Activated naive CD4-positive, alpha-beta T cell (primary cell): ENCODE measurements at places on chromosomes 11 and 22.

DNA sequence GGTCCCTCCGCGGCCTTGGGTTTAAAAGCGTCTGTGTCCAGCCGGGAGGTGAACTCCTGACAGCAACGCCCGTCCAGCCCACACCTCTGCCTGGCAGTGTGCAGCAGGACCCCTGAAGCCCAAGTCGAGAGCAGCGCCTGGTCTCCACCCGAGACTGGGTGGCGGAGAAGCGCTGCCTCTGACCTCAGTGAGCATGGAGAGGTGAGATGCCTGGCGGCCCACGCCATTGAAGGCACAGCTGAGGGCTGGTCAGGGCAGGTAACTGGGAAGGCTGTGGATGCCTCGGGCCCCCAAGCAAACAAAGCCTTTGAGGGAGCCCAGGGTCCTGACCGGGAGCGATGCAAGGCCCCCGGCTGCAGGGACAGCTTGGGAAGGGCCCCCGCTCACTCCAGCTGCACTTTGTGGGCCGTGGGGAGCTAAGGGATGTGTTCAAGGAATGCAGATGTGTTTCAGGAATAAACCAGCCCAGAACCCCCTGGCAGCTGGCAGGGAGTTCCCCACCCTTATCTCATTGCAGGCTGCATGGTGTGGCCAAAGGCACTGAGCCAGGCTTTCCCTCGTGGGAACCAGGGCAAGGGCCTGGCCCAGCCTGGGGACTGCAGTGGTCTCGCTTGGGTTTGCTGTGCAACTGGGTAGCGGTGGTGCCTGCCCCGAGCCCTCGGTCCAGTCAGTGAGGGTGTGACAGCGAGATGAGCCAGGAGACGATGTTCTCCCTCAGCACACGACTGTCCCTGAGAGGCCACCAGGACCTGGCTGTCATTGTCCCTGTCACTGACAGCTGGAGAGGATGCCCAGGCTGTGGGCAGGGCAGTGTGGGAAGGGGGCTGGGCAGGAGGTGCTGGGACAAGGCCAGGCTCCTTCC is 92.5 kb downstream of the WNT7B start:
- DNase-seq: no peak

- DNase-seq: no peak
Measured at GRCh38 chr22:23787600-23787896, 782 bp downstream of the SMARCB1 start.

GRCh38 chr22:49301398-49302149 is 526.1 kb downstream of the BRD1 start:
- no peak for DNase-seq

DNA sequence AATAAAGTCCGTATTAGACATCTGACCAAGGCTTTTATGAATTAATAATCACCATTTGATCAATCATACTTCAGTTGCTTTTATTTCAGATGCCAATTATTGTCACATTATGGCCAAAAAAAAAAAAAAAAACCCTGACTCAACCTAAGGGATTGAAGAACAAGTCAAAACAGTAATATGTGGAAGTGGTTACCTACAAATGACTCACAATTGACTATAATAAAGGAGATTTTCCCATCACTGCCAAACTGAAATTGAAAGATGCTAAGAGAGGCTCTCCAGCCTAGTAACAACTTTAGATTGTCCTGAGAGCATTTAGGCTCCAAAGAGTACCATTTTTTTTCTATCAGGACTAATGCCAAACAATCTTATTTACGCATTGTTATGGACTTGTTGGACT is 35.2 kb downstream of the SOX6 start:
- no peak for DNase-seq

DNA sequence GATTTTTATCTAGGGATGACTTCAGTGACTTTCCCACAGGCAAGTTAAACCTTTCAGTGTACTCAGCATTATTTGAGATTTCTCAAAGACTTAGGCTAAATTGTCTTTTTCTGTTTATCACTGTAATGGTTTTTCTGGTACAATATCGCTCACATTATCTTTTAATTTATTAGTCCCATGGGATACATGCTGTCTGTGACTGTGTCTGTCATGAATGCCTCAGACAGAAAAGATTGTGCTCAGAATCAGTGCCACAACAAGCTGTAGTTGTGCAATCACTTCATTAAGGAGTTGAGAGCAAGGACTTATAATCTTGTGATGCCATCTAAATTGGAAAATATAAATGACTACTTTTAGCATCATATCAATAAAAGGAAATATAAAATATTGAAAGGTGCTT is 2374.2 kb upstream of the RAG2 start:
- no peak for DNase-seq

GRCh38 chr11:34576331-34576730 is 44.6 kb upstream of the EHF start:
- no peak for DNase-seq

- DNase-seq: no peak
Measured at GRCh38 chr11:548700-549603, 11.6 kb downstream of the LMNTD2 start.

- no peak for DNase-seq
Measured at GRCh38 chr11:73141031-73141308, 1.1 kb downstream of the FCHSD2 start.

DNA sequence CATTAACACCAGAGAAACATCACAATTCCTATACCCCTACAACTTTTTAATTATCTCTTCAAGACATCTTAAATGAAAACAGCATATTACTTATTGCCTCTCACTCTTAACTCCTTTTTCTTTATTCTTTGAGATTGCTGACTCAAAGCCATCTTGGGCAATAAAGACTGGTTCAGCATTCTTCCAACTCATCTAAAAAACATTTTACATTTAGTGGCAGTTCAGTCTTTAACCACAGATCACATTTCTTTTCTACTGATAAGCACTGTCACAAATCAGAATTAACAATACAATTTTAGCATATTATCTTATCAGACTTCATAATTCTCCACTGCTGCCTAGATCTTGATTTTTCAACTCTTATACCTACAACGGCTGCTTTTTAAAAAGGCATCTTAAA is 34.0 kb downstream of the SIK3 start:
- DNase-seq: no peak

DNA sequence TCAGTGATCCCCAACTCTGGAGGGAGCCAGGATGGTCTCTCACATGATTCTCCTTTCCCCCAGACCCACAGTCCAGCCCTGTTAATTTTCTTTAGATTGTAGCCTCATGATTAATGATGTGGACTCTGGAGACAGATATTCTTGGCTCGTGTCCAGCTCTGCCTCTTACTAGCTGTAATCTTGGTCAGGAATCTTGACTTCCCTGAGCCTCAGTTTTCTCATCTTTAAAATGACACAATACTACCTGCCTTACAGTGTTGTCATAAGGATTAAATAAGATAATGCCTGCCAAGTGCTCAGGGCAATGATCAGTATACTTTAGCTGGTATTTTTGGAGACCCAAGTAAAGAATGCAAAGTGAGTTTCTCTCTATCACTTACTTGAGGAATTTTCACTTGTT is 60.0 kb downstream of the SPECC1L start:
- no peak for DNase-seq

DNA sequence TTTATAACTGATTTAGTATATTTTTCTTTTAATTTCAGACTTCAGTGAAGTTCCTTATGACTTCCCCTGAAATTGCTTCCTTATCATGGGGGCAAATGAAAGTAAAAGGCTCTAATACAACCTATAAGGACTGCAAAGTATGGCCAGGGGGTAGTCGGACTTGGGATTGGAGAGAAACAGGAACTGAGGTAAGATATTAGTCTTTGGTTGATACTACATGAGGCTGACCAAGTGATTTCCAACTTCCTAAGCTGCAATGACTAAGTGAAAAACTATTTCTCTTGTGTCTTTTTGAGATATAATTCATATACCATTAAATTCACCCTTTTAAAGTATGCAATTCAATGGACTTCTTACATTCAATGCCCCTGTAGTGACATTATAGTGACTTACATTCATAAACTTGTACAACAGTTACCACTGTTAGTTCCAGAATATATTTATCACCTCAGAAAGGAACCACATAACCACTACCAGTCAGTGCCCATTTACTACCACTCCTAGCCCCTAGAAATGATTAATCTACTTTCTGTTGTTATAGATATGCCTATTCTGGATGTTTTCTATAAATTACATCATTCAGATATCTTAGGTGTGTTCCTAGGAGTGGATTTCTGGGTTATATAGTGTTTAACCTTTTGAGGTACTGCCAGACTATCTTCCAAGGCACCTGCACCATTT is 21.6 kb downstream of the AAMDC start:
- DNase-seq: no peak

DNA sequence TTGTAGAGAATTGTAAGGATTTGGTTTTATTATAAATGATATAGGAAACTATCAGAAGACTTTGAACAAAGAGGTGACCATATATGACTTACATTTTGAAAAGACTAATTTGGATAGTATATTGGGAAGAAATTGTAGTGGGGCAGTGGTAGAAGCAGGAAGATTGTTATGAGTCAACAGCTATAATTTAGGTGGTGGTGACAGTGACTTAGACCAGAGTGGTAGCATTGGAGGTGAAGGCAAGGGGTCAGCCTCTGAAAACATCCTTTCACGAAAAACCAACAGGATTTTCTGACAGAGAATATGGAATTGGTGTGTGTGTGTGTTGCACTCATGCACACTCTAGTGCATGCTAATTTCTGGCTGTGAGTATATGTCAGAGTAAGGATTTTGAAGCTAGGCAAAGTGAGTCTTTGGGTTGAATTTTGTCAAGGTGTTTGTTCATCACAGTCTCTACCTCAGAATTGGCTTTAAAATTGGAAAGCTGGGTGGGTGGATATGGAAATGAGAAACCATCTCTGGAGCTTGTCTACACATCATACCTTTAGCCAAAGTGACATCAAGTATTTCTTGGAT is 8.2 kb upstream of the HBE1 start:
- DNase-seq: no peak

GRCh38 chr11:117204283-117205080 is 5.3 kb downstream of the TAGLN start:
- DNase-seq: no peak

DNA sequence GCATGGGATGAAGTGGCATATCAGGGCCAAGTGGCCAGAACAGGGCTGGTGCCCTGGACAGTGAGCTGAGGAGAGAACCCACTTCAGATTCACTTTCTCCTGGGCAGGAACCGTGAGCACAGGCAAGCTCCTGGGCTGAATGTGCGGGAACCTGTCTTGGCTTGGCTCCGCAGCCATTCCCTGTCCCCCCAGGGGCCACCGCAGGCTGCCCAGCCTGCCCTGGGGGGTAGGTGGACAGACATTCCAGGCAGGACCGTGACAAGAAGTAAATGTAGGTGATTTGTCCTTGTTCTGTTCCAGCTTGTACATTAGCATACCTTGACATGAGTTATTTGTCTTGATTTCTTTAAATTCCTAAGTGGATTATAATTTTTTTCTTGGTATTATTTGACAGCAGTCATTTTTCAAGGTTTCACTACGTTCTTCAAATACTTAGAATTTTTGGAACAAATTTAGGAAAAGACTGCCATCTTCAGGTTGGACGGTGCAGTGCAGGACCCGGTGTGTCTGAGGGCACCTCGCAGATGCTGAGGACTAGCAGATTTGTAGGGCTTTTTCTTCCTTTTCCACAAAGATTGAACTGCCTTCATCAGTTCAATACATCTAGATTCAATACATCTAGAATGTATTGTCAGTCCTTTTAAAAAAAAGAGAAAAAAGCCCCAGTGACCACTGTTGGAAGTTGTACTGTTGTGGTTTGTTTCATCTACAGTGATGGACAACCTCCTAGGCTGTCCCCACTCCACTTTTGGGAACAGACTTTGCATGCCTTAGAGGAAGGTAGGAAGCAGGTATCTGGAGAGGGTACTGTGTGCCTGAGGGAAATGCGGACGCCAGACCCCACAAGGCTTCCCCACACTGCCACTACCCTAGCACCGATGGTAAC is 115.1 kb upstream of the RASSF10 start:
- no peak for DNase-seq

GRCh38 chr22:37492428-37493344 is 6.5 kb upstream of the MFNG start:
- DNase-seq: no peak

- DNase-seq: no peak
Measured at GRCh38 chr11:66881451-66881835, 24.6 kb downstream of the LRFN4 start.

DNA sequence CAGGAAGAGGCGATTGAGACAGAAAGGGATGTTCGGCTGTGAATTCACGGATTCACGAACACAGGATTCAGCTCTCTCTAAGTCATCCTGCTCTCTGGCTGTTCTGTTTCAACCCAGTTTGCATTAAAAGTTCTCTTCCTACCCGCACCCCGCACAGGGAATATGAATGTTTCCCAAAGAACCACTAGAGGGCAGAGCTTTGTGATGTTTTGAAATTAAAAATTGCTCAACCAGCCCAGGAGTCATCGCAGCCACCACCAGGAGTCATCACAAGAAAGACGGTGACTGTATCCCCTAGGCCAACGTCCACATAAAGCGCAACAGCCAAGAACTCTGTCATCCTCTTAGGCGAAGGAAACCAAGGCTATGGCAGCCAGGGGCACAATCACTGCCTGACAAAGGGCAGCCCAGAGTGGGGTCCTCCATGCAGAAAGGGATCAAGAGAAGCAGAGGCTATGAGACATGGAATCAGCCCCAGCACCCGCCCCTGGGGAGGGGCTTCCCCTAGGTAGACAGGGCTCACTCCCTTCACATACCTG is 122.4 kb downstream of the WT1 start:
- no peak for DNase-seq

DNA sequence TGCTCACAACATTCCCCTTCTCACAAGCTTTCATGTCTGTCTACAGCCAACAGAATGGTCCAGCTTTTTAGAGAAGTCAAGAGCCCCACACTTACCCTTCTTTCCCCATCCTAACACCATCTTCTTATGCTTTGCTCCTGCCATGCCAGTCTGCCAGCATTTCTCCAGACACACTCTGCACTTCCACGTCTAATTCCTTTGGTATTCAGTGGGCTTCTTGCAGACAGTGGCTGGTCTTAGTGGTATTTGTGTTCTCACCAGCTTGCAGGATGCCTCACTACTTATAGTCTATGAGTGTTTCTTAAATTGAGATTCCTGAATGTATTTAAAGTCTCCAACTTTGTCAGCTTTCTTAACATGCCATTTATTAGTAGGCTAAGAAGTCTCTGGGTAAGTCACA is 154.4 kb downstream of the BBOX1 start:
- no peak for DNase-seq
